ENCODE measurements at places on chromosomes 7 and 10.

- DNase-seq: no peak
Observed at GRCh38 chr10:33277135-33277536, 57.3 kb downstream of the NRP1 start.

- DNase-seq: no peak
Observed at GRCh38 chr10:126903656-126904360, 1.4 kb upstream of the DOCK1 start.

GRCh38 chr7:133912916-133913697 is 214.0 kb upstream of the LRGUK start:
- DNase-seq: no peak

DNA sequence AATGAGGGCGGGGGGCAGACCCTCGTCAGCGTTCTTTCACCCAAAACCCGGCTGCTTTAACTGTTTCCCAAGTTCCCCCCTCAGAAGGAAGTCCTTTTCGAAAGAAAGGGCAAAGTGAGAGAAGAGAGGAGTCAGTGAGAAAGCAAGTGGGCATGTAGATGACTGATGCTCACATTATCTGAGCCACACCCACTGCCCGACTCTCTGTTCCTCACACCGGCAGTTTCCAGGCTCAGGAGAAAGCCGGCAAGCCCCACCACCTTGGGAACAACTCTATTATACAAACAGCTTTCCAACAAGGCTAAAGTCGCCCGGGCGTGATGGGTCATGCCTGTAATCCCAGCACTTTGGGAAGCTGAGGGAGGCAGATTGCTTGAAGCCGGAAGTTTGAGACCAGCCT is 23.1 kb downstream of the RCC1L start:
- DNase-seq: no peak

DNA sequence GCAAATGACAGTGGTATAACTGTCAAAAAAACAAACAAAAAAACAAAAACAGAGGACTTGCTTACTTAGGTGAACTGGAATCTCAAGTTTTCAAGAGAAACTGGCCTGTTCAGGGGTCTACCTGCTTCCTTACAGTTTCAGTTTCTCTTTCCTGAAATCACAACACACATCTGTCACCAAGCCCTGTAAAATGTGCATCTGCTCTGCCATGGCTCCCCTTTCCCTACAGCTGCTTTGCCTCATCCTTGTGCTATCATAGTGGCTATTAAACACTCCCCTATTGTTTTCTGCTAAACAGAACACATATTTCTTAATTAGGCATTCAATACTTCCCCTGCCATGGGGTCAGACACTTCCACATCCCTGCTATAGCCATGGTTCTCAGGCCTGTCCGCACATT is 37.6 kb downstream of the CPED1 start:
- DNase-seq: no peak

- DNase-seq: no peak
Observed at GRCh38 chr10:87861566-87861952, 1.8 kb downstream of the KLLN start.

DNA sequence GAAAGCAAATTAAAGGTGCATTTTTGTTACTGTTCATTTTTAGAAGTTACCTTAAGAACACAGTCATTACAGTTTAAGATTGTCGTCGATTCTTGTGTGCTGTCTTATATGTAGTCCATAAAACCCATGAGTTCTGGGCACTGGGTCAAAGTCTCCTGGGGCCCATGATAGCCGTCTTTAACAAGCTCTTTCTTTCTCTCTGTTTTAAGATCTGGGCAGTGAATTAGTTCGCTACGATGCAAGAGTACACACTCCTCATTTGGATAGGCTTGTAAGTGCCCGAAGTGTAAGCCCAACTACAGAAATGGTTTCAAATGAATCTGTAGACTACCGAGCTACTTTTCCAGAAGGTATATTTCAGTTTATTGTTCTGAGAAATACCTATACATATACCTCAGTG is 90.7 kb upstream of the CAPZA2 start:
- DNase-seq: no peak

- no peak for DNase-seq
Observed at GRCh38 chr7:108140671-108141070, 10.5 kb upstream of the LAMB4 start.

GRCh38 chr7:87223666-87224065 is 4.1 kb upstream of the TMEM243 start:
- DNase-seq: no peak

GRCh38 chr10:15703151-15703880 is 16.4 kb downstream of the ITGA8 start:
- DNase-seq: no peak

DNA sequence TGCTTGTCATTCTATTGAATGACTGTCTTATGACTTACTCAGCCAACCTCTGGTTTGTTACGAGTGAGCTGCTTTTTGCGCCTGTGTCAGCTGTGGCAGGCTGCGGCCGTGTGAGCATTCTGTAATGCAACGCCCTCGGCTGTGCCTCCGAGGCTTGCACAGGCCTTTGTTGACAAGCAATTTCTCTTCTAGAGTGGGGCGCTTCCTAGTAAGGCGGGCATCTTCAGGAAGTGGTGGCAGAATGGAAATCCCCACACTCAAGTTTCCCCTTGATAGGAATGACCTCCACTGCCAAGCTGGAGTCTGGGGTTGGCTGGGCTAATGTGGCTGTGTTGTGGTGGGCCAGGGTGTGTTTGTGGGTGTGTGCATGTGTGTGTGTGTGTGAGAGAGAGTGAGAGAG is 20.2 kb upstream of the TMEM178B start:
- DNase-seq: no peak

- no peak for DNase-seq
Observed at GRCh38 chr10:99754670-99755069, 22.6 kb downstream of the CUTC start.
